ENCODE measurements at places on chromosomes 5 and 9. TPM values are rescaled to one million over a fixed set of nuclear protein-coding genes. Genes with fewer than 3 reads are reported as not detected.

The OGN gene
- total RNA-seq = not detected

DNA sequence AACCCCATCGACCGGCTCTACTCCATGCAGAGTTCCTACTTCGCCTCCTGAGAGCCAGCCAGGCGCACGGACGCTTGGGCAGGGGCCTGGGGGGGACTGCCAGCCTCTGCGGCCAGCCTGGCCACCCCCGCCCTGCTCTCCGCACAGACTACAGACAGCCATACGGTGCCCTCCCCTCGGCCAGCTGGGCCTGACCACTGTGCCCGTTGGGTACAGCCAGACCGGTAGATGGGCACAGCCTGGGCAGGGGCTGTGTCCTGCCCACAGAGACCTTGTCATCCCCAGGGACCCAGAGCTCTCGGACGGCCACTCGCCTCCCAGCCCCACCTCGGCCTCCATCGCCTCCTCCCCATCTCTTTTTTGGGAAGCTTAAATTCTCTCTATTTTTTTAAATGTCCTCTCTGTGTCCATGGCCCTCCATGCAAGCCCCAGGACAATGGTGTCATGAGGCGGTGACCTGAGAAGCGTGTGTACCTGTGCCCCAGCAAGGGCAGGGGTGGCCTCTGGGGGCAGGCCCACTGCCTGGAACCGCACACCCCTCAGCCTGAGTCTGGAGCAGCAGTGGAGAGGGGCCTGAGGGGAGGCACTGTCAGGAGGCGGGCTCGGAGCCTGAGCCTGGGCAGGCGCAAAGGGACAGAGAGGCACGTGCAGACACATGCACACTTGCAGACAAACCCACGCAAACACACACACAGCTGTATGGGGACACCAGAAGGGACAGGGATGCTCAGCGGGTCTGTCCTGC lies 82.8 kb downstream of the LMX1B start:
- no peak for DNase-seq

DNA sequence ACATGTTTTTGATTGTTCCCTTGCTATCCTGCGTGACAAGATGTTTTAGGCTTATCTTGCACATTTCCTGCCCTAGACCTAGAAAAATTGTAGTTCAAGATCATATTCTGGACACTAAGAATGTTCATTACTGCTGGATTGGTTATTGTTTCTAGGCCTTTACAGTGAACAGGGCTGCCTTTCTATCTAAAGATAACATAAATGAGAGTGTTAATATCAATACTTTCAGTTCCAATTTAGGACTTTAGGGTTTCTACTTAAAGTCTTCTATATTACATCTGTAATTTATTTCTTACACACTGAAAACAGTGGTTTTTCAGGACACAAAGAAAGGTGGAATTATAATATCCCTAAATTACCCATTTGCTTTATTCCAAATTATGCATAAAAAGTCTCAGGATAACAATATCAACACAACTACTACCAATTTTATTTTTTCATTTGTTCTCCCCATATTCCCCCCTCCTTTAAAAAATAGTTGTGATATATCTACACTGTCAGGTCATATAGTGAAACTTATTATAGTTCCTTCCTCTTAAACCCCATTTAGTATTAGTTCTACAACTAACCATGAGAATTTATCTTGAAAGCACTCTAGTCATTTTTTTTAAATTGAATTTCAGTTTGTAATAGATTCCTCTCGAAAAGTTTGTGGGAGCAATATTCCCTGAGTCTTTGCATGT lies 293.9 kb upstream of the RIOK2 start:
- no peak for DNase-seq

The CATSPER3 gene
- 0.24 TPM for total RNA-seq

GRCh38 chr9:91423785-91424402 lies at the start of gene NFIL3:
TSS of gene NFIL3 (minus strand) at chr9:91423832. CDS start at chr9:91410734, 13,098 bp downstream.
- peak; percentile 72 for DNase-seq

DNA sequence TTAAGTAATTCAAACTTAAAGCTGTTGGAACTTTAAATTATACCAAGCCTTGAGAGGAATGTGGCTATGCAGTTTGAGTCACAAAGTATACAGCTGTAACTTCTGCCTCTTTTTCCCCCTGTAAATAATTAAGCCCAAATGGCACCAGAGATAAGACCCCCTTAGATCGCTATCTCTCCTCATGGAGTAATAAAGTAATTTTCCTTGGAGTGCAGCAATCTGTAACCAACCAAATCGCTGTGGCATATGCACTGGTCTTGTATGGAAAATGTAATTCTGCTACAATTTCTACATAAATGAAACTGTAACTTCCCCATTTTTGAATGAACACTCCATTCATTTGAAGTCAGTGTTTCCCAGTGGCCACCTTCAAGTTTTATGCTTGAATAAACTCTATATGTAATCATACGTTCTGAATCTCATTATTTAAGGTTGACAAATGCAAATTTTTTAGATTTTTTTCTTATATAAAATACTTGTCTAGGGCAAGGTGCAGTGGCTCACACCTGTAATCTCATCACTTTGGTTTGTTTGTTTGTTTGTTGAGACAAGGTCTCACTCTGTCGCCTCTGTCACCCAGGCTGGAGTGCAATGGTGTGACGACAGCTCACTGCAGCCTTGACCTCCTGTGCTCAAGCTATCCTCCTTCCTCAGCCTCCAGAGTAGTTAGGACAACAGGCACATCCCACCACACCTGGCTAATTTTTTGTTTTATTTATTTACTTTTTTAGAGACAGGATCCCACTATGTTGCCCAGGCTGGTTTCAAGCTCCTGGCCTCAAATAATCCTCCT lies 12.3 kb downstream of the SUSD1 start:
- DNase-seq = no peak
